ENCODE measurements at places on chromosomes 11 and 22.

DNA sequence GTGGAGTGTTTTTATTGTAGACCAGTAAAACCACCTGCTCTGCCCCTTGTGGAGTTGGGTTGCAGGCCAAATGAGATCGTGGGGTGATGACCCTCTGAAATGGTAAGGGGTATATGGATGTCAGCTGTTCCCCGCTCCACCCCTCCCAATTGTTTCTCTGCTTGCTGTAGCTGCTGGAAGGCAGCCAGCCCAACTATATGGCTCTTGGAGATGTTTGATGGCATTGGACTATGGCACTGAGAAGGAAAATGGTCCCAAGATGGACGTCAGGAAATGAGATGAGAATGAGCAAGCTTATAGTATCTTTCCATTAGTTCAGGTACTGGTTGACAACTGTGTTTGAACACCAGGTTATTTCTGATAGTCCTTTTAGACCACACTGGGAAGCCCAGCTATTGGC, 94.8 kb upstream of the SORL1-AS1 start:
- no peak overlapping the region for H3K27ac ChIP-seq
- DNase-seq = no peak
- no peaks in the 10 kb centered on the region for H3K4me1 ChIP-seq
- no peaks in the 10 kb centered on the region for H3K36me3 ChIP-seq

GRCh38 chr22:37121887-37122591, 12.5 kb upstream of the TMPRSS6 start:
- no peaks in the 10 kb centered on the region for H3K27me3 ChIP-seq
- no peak overlapping the region for H3K4me3 ChIP-seq
- no peak overlapping the region for H3K27ac ChIP-seq
- peak; percentile 39 for DNase-seq
- no peaks in the 10 kb centered on the region for H3K4me1 ChIP-seq
- H3K36me3 ChIP-seq = no peaks in the 10 kb centered on the region

GRCh38 chr11:68509066-68509465, 48.5 kb downstream of the PPP6R3 start:
- no peak overlapping the region for H3K27ac ChIP-seq
- DNase-seq = no peak
- H3K27me3 ChIP-seq = no peaks in the 10 kb centered on the region
- peaks cover 18% of the 10 kb centered on the region for H3K4me1 ChIP-seq

DNA sequence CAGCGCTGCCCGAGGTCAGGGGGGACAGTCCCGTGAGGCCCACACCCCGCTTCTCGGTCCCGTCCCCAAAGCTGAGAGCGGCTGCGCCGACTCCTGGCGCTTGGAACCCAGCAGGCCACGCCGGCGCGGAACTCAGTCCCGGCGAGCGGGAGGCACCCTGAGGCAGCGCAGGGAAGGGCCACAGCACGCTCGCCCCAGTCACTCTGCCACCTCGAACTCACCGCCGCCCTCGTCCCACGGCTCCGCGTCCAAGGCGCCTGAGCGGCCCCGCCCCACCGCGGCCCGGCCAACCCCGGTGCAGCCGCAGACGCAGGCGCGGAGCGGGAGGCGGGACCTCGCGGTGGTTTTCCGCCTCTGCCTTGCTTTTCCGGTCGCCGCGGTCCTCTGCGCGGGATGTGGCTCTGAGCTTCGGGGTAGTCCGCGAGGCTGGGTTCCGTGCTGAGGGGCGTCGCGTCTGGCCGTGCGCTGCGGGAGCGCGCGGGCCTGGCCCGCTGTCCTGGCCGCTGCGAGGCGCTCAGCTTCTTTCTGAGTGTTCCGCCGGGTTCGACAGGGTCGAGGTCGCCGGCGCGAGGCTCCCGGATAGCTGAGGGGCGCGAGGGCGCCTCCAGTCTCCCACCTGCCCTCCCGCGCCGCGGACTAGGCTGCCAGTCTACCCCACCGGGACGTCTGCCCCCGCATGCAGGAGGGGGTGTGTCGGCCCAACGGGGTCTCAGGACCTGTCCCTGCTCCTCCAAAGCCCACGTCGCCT, at the start of gene CDPF1:
TSS of gene CDPF1 (minus strand) at position 259 of the 748 bp plus-strand sequence. CDS start 2,009 bp downstream, outside the sequence.
- no peaks in the 10 kb centered on the region for H3K36me3 ChIP-seq
- H3K27ac ChIP-seq = peak within 1 kb of the TSS; percentile 88
- peaks cover 6% of the 10 kb centered on the region for H3K4me1 ChIP-seq
- peak; percentile 93 for DNase-seq
- H3K27me3 ChIP-seq = no peaks in the 10 kb centered on the region
- H3K4me3 ChIP-seq = peak within 1 kb of the TSS; percentile 88

GRCh38 chr22:49180683-49181024, 647.0 kb downstream of the BRD1 start:
- peak; percentile 25 for DNase-seq
- no peaks in the 10 kb centered on the region for H3K4me1 ChIP-seq
- no peaks in the 10 kb centered on the region for H3K36me3 ChIP-seq

DNA sequence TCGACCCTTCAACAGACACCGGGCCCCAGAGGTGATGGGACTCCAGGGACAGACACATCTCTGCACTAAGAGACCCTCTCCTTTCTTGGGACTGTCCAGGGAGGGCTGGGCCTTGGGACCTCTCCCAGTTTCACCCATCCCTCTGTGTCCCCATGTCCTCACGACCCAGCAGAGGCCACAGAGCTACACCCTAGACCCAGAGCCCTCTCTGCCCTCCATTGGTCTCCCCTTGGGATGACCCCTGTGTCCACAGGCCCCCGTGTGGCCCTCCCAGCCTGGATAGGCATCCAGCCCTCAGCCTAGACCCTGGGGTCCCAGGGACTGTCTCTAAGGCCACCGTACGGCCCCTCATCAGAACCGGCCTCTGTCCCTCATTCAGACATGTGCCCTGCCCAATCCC, 7.5 kb upstream of the DRICH1 start:
- H3K36me3 ChIP-seq = no peaks in the 10 kb centered on the region
- H3K4me3 ChIP-seq = no peak overlapping the region
- no peak for DNase-seq
- no peak overlapping the region for H3K27ac ChIP-seq
- no peaks in the 10 kb centered on the region for H3K27me3 ChIP-seq

DNA sequence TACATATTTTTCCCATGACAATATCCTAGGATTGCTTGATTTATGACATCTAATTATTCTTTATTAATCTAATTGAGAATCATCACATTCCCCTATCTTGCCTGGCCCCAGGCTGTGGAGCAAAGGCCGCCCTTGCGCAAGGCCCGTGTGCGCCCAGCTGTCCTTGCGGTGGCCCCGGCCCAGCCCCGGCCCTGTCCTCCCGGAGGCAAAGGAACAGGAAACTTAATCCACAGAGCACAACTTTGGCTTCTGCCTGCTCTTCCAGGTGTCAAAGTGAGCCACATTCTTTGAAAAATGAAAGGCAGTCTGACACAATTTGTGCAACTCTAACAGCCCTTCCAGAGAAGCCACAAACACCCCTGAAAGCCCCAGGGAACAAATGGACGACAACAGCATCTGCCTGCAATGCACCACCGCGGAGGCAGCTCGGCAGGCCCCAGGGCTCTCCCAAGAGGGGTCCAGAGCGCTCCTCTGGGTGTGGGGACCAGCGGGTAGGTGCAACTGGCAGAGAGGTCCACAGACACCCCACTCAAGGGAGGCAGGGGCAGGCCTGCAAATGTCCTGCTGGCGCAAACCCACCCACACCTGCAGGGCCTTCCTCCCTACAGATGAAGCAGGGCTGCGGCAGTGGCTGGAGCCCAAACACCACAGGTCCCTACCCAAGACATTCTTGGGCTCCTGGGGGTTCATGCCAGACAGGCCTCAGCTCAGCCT, 30.3 kb downstream of the GNB1L start:
- H3K36me3 ChIP-seq = no peaks in the 10 kb centered on the region
- H3K4me3 ChIP-seq = no peak overlapping the region
- H3K27me3 ChIP-seq = no peaks in the 10 kb centered on the region
- no peak overlapping the region for H3K27ac ChIP-seq
- H3K4me1 ChIP-seq = no peaks in the 10 kb centered on the region

GRCh38 chr11:95659088-95659487, 130.5 kb downstream of the FAM76B start:
- H3K27me3 ChIP-seq = no peaks in the 10 kb centered on the region
- no peaks in the 10 kb centered on the region for H3K36me3 ChIP-seq
- no peaks in the 10 kb centered on the region for H3K4me1 ChIP-seq
- no peak for DNase-seq
- H3K4me3 ChIP-seq = no peak overlapping the region

DNA sequence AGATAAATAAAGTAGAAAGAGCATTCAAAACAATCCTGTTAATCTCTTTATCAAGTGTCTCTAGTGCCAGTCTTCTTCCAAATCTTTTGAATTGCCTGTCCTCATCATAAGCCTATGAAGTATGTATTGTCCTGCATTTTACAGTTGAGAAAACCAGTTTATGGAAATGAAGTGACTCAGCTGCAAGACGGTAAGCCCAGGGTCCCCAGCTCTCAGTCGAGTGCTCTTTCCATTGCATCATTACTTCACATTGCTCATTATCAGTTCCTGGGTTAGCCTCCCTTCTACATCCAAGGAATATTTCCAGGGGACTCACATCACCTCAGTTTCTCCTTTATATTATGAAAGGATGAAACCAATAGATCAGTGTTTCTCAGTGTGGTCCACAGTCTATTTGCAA, 9.1 kb upstream of the P4HA3 start:
- no peak for DNase-seq
- H3K27me3 ChIP-seq = no peaks in the 10 kb centered on the region
- no peak overlapping the region for H3K4me3 ChIP-seq
- no peaks in the 10 kb centered on the region for H3K36me3 ChIP-seq
- H3K4me1 ChIP-seq = peaks cover 9% of the 10 kb centered on the region
- H3K27ac ChIP-seq = no peak overlapping the region

DNA sequence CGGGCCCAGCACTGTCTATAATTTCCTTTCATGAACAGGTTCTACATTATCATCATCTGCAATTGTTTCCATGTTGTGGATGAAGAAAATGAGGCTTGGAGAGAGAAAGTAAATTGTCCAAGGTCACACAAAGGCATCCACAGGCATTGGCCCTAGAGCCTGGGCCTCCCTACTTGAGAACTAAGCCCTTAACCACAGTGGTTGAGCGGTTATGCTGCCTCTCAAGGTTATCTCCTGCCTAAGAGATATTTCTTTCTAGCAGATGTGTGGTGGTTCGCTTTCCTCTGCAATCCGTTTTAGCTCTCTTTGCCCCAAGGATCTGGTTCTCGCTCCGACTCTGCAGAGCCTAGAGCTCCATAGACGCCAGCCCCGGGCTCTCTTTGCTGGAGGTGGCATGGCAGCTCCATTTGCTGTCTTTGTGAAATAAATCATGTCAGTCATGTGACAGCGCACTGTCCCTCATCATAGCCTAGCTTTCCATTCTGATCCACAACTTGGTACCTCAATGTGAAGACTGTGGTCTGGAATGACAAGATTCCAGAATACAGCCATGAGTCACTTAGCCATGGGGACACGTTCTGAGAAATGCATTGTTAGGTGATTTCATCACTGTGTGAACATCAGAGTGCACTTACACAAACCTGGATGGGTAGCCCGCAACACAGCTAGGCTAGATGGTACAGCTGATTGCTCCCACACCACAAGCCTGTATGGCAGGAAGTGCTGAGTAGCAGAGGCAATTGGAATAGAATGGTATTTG, 27.2 kb downstream of the RPS6KA4 start:
- no peak overlapping the region for H3K4me3 ChIP-seq
- H3K27me3 ChIP-seq = no peaks in the 10 kb centered on the region
- DNase-seq = no peak

All from hepatocyte (in vitro differentiated cells).